ENCODE measurements at places on chromosomes 11 and 22.
A peak's percentile ranks its signal among the peaks of the same experiment; 100 is the strongest.

DNA sequence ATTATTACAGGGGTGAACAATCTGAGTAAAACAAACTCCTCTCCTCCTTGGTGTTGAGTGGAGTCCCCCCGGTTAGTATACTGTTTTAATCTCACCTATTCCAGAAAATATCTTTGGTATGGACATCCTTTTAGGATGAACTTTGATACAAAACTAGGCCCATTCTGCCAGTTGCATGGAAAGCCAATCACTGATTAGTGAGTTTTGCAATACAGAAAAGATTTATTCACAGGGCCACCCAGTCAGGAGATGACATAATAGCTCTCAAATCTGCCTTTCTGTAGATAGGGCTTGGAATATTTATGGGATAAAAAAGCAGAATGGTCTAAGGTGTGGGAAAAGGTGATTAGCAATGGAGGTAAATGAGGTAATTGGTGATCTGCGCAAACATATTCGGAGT, 30.3 kb upstream of the SLC22A25 start:
- no peak for DNase-seq

DNA sequence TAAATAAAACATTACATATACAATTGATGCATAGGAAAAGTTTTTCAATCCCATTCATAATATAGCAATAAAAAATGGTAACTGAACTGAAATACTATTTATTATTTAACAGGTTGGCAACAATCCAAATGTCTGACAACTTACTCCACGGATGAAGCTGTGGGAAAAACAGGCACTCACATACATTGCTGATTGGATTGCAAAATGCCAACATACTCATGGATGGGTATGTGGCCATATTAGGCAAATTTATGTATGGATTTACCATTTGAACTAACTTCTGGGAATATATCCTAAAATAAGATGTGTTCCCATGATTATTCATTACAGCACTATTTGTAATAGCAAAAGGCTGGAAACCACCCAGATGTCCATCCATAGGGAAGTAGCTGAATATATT, 3.2 kb upstream of the BIRC2 start:
- no peak for DNase-seq

DNA sequence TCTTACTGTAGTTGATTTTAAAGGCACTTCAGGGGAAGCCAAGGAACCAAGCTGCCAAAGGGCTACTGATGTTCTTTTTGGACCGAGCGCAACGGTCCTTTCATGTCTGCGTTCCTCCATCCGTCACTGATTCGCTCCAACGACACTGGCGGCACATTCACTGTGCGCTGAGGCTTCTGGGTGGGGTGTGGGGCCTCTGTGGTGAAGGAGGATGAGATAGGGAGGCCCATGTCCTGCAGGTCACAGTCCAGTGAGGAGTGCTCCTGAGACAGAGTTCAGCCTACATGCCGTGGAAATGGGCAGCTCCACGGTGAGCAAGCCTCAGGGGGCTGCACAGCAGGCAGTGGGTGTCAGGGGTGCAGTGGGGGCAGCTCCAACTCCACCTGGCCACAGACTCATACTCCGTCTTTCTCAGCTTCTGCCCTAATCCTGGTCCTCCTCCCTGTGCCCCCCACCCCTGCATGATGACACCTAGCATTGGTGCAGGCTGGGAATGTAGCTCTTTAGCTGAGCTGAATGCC, 87.8 kb upstream of the SHANK2 start:
- no peak for DNase-seq

DNA sequence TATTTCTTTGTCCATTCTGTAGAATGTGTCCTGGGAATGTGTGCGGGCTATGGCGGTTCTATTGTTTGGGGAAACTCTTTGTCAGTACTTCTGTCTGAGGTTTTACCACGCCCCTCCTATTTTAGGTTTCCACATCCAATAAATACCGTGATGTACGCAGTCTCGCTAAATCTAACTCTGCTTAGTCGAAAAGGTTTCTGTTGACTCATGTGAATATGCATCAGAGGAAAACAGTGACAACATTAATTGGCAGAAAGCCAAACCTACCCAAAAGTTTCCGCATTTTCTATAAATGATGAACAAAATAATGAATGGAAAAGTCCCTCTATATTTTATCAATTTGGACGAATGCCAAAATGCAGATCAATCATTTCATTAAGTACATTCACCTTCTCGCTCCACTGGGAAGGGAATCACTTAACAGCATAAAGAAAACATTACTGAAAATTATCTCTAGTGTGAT, 143.4 kb downstream of the MAML2 start:
- peak; percentile 72 for DNase-seq

GRCh38 chr22:24138649-24139420, 42.5 kb upstream of the SUSD2 start:
- DNase-seq: no peak

- no peak for DNase-seq
Measured at GRCh38 chr11:65578134-65578533, 2.3 kb downstream of the EHBP1L1 start.

DNA sequence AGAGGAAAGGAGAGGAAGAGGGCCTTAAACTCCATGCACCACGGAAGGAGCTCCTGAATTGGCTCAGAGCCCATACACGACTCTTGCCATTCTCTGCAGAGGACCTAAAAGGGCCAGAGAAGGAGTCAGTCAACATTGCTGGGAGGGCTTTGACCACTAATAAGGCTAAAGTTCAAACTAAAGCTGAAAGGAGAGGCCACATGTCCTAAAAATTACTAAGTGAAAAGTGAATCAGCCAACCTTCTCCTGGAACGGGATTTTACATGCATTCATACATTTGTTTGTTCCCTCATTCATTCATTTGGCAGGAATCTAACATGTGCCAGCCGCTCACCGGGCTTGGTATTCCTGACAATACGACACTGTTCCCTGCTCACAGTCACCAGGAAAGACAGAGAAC, 10.5 kb downstream of the CLMP start:
- peak; percentile 55 for DNase-seq

GRCh38 chr22:36378080-36378868, 9.5 kb downstream of the MYH9 start:
- DNase-seq: no peak

All from renal cortical epithelial cell (primary cell).